ENCODE measurements at places on chromosomes 13 and 19.

DNA sequence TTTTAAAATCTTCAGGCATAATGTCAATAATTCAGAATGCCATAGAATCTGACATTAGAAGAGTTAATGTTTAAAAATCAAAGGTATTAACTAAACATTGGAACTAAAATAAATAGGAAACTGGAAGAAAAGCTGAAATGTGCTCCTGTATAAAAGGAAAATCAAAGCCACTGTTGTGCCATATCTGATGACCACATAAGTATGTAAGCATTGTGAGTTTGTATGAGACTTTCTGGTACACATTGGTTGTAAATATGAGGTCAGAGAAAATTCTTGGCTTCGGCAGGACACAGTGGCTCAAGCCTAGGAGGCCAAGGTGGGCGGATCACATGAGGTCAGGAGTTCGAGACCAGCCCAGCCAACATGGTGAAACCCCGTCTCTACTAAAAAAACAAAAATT, 48.3 kb upstream of the INTS6 start:
- DNase-seq = no peak

DNA sequence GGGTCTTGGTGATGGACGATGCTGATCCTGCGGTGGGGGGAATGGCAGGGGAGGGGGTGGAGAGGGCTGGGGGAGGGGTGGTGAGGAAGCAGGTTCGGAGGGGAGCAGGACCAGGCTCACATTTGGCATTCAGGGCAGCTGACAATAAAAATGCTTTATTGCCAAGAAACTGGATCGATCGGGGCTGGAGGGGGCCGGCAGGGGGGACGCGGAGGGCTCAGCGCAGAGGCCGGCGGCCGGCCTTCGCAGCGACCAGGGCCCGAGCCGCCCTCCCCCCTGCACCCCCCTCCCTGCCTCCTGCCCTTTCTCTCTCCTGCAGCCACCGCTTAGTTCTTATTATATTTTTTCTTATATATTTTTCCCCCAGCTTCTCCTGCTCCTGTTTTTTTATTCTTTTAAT, 18.1 kb upstream of the POU2F2 start:
- no peak for DNase-seq

DNA sequence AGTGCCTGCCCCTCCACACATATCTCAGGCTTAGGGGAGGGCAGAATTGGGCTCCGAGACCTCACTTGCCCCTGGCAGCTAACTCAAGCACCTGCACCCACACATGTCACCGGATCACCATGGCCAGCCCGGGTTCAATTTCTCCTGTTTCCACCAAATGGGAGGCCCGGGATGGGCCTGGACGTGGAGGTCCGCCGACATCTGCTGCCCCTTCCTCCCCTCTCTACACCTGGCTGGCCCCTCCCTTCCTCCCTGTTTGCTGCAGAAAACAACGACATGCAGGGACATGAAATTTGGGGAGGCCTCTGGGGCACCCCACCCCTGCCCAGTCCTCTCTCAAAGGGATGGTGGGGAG, 1.3 kb downstream of the PRKD2 start:
- no peak for DNase-seq

- DNase-seq = no peak
Measured at GRCh38 chr19:52102782-52103181, 7.2 kb upstream of the ZNF841 start.

DNA sequence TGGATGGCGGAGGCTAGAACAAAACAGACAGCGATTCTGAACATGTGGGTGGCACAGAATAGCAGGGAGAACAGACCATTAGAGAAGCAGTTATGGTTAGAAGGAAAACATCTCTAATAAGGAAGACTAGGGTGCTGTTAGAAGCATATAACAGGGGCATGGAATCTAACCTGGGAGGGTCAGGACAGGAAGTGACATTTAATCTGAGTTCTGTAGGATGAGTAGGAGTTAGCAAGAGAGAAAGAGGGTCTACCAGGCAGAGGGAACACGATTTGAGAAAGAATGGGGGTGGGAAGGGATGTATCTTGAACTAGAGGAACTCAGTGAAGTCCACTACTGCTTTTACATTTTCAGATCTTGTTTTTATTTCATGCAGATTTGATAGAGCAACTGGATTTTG, 48.6 kb downstream of the B3GLCT start:
- no peak for DNase-seq
